ENCODE measurements at places on chromosomes 16 and 17. TPM values are rescaled to one million over a fixed set of nuclear protein-coding genes. Genes with fewer than 3 reads are reported as not detected.

Gene KRTAP9-6
- not detected for total RNA-seq

Gene KRTAP4-3
- not detected for total RNA-seq

Gene KRT222
- total RNA-seq: 1.3 TPM

Gene TMEM186
- total RNA-seq: 9.1 TPM

Gene ALOX12
- total RNA-seq: 0.17 TPM

Gene RAB26
- 0.67 TPM for total RNA-seq

Gene SMPD3
- 5.6 TPM for total RNA-seq

Gene ATXN7L3
- total RNA-seq: 65.0 TPM

All from upper lobe of right lung (tissue), 1 donor.